Stimulated activated CD8-positive, alpha-beta memory T cell treated with anti-CD3 and anti-CD28 coated beads, Interleukin-4, amount 100 ng/mL, for 4 hours (primary cell): ENCODE measurements at places on chromosomes 11 and 22.

GRCh38 chr11:79663017-79663416, 222.2 kb upstream of the TENM4 start:
- DNase-seq = no peak

- no peak for DNase-seq
These were observed 22.3 kb downstream of the ARHGAP42 start for GRCh38 chr11:100709233-100709957.

- no peak for DNase-seq
These were observed 6.5 kb downstream of the C11orf16 start for GRCh38 chr11:8926236-8926635.

- DNase-seq = no peak
These were observed 303.5 kb downstream of the TBC1D22A start for GRCh38 chr22:47065756-47066615.

DNA sequence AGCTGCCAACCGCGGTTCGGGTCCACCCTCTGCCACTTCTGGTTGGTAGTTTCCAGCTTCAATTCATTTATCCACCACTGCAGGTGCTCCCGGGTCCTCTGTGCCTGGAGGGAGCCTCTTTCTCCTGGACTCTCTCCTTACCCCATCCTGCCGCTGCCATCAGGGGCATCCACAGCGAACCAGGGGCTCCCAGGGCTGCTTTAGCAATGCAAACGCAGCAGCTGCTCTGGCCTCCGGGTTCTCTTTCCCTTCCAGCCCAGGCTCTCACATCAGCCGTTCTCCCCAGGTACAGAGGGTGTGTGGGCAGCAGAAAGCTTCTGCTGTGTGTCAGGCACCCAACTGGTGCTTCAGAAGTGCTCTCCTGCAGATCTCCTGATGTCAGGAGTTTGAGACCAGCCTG, 27.9 kb downstream of the NFAM1 start:
- DNase-seq = no peak

- DNase-seq = no peak
These were observed 907 bp upstream of the PHLDA2 start for GRCh38 chr11:2929950-2930703.

- no peak for DNase-seq
These were observed 6.9 kb upstream of the SORL1 start for GRCh38 chr11:121445071-121445768.

GRCh38 chr22:40578171-40578570, 58.3 kb downstream of the MRTFA start:
- no peak for DNase-seq

DNA sequence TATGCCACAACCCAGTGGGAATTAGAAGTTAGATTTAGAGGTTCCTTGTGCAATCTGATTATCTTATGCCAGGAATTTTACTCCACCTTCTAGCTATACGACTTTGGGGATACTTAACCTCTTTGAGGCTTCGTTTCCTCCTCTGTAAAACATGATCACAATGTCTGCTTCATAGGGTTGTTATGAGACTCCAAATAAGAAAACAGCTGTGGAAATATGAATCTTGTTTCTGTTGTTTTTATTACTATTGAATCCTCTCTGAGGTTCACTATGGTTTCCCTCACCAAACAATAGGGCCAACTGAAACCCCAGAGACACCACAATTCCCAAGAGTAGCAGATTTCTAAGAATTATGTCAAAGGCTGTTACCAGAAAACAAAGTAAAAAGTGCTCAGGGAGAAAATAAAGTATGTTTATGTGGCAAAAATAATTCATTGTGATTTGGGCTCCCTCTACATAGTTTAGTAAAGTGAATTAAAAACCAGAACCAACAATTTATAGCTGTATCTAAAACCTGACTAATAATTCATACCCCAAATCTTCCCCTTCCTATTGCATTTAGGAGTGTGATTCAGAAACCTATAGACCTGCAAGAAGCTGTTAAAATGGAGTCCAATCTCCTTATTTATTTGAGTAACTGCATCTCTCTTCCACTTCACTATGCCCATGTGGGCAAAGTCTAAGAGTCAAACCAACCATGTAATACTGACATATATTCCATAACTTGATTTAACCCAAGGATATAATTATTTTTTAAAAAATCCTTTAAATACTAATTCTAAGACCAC, 38.4 kb downstream of the AMBRA1 start:
- no peak for DNase-seq

GRCh38 chr11:19879307-19880087, 166.9 kb downstream of the NAV2 start:
- no peak for DNase-seq

DNA sequence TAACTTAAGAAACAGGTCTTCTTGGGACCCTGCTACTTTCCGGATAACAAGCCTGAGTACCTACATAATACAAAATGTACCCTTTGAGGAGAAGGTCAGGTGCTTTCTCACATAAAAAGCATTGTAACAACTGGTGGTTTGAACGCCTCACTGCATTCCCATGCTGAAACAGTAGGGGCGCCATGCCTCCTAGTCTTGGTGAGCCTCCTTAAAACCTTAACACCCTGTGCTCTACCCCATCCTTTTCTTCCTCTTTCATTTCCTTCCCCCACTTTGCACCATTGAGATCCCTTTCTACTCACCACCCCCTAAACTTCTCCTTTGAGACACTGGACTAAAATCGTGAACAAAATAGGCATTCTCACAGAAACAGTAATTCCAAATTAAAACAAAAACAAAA, 729.3 kb downstream of the NTM start:
- no peak for DNase-seq

DNA sequence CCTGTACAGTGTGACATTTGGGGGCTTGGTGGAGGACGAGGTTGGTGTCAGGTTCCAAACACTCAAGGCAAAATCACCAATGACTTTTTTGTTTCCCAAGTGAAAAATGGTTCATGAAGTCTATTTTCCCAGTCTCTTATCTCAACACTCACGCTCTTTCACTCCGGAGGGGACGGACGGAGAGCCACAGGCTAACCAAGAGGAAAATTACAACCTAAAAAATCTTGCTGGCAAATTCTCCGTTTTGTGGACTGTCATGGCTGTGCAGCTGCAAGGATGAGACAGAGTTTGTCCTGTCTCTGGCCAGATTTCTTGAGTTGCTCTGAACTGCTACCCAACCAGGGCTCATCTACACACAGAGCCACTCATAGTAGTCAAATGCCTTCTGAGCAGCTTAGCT, 101.2 kb downstream of the ABTB2 start:
- no peak for DNase-seq

- DNase-seq = no peak
These were observed 3.1 kb downstream of the TNKS1BP1 start for GRCh38 chr11:57321388-57322255.

- no peak for DNase-seq
These were observed 4.8 kb downstream of the SUN2 start for GRCh38 chr22:38751066-38751421.

DNA sequence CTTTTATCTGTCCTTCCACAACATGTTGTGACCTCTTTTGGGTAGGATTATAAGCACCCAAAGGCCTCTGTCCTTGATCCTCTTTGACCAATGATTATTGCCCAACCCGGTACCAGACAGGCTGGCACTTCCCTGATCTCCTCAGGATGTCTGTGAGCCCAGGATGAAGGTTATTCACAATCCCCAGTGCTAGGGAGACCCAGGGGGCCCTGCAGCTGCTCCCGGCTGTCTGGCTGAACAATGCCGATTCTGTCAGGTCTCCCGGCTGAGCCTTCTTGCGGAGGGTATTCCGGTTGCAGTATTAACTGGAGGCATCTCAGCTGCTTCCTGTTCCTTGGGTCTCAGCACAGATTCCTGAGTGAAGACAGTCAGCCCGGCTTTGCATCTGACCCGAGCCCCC, 71.2 kb upstream of the CDON start:
- DNase-seq = no peak

DNA sequence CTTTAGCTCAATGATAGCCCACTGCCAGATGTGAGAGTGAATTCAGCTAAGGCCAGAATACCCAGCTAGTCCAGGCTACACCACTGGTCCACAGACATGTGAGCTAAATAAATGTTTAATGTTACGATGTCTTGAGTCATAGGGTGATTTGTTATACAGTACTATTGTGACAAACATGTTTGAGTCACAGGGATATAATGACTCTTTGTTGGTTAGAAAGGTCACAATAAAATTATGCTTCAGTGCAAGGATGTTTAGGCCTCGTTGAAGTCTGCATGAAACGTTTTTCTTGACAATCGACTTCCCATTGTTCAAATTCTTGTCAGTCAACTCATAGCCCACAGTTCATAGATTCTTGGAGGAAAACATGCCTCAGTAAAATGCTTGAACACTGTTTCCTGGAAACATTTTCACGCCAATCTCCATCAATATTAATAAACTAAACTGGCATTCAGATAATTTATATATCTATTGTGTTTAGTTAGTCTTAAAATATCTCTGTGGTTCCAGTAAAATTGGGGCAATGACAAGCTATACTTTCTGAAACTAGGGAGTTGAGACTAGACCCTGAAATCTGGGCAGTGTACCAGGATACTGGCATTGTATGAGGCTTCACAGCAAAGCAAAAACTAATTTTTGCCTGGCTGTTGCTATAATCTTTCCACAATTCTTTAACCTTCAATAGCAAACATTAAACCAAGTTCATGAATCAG, 650.8 kb upstream of the KIRREL3 start:
- no peak for DNase-seq

DNA sequence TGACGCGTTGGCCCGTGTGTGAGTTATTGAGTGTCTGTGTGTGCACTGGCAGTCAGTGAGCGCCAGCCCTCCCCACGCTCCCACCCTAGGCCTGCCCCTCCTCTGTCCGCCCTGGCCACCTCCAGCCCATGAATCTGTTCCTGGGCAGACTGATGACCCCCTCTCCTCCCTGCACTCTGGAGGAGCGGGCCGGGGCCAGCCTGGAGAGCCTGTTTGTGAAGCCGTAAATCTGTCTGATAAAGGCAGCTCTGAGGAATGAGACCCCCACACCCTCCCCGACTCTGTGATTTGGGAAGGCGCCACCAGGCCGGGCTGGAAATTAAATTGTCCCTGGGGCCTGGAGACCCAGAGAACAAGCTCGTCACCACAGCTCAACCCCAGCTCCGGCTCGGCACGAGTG, 8.6 kb downstream of the TSSC4 start:
- DNase-seq = no peak

DNA sequence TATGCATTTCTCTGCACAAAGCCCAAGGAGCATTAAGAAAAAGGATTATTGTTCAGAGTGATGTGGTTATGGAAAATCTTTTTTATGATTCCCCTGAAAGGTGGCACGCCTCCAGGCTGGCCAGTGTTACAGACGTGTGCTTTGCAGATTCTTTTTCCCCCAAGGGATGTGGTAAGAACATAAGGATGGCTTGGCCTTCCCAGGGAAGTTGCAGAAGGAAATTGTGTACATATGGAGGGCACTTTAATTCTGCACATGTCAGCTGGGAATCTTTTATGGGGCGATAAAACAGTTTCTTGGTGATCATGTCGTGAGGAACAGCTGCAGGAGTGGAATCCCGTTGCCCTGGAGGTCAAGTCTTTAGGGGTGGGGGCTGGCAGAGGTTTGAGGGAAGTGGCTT, 9.7 kb downstream of the SMARCB1 start:
- no peak for DNase-seq

GRCh38 chr11:45918331-45918941, 759 bp upstream of the PEX16 start:
- DNase-seq = no peak

DNA sequence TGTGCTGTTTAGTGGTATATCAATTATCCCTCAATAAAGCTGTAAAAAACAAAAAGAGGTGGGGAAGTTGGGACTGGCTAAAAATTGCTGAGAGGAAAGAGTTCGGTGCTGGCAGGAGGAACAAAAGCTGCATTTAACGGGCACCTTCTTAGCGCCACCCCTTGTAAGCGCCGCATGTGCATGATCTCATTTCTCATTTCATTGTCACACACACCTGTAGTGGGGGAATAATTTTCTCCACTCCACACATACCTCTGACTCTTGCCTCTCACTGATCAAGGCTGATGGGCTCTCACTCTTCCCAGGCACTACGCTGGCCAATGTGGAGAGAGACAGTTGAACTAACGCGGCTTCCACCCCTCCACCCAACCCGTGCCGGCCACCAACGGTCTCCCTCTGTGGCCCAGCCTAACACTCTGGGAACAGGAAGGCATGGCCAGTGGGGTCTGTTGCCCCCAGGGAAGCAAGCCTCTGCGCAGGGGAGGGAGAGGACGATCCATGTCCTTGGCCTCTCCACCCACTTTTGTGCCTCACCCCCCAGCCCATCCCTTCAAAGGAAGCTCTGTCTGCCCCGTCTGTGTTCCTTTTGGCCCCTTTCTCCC, 186.7 kb upstream of the SYT13 start:
- no peak for DNase-seq

- no peak for DNase-seq
These were observed 17.5 kb upstream of the TXNRD2 start for GRCh38 chr22:19959043-19959586.

DNA sequence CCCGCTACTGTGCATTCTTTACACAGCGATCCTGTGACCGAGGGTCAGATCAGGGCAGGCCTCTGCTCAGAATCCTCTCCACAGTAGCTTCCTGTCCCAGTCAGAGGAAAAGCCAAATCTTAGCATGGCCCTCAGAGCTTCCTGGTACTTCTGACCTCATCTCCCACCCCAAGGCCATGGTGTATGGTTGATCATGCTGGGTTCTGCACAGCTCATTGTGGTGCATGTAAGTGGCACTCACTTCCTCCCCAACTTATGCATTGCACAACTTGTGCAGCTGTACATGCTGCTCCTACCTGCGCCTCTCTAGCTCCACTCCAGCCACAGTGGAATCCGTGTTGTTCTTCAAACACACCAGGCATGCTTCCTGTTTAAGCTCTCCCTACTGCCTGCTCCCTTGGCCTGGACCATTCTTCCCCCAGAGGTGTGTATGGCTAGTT, 20.3 kb downstream of the BMAL1 start:
- DNase-seq = no peak

DNA sequence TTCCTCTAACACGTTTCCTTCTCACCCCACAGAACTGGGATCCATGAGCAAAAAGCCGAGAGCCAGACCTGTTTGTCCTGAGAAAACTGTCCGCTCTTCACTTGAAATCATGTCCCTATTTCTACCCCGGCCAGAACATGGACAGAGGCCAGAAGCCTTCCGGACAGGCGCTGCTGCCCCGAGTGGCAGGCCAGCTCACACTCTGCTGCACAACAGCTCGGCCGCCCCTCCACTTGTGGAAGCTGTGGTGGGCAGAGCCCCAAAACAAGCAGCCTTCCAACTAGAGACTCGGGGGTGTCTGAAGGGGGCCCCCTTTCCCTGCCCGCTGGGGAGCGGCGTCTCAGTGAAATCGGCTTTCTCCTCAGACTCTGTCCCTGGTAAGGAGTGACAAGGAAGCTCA, 24.0 kb downstream of the CD5 start:
- no peak for DNase-seq

DNA sequence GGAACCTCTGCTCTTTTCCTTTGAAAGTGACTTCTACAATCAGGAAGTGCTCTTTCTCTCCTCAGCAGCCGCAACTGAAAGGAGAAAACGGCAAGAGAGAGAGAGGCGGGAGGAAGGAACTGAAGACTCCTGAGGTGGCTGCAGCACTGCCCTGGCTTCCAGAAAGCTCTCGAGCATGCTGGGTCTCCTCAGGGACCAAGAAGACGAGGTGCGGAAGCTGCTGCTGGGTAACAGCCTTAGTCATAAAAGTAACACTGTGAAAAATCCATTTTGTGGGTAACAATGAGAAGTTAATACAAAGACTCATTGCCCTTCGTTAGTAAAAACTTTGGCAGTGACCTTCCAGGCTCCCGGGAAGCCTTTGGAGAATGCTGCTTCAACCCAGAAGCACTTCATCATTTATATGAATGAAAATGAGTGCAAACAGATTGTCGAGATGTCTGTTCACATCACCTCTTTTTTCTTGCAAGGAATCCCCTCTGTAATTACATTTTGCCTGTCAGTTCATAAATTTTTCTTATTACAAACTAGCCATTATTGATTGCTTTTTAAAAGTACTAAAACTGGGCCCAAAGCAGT, 473.4 kb downstream of the SOX6 start:
- DNase-seq = no peak
